Aorta (tissue), 5 donors: ENCODE measurements at places on chromosomes 2 and 18. TPM values are rescaled to one million over a fixed set of nuclear protein-coding genes. Genes with fewer than 3 reads are reported as not detected.

ABCG5 gene
- polyA plus RNA-seq: not detected

DNA sequence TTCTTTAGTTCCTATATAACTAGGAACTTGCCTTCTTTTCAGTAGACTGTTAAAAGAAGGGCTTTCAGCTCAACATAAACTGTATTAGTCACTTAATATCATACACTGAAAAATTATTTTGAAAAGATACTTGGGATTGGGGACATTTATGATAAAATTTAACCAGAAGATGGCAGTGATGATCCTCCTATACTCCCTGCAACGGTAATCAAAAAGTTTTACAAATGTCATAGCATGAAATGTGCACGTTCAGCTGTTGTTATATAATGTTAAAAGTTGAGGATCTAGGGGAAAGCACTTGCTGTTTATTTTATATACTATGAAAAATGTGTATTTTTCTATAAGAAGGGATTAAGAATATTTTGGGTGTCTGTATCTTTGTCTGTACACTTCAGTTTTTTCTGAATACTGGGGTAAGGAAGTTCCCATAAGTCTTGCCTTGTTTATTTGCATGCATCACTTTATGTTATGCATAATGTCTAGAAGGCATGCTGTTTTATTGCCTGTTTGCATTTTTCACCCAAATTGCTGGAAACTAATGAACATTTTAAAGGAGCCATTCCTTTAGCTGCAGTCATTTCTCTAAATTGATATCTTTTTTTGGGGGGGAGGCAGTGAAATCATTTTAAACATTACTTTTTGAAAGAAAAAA, 19.0 kb downstream of the DYNC1I2 start:
- no peak for DNase-seq

GRCh38 chr2:218831378-218831990, at the start of gene PRKAG3:
TSS of gene PRKAG3 (minus strand) at chr2:218831803.
- DNase-seq: peak; percentile 88

GRCh38 chr2:39517622-39518021, 80.5 kb upstream of the MAP4K3 start:
- no peak for DNase-seq

DNA sequence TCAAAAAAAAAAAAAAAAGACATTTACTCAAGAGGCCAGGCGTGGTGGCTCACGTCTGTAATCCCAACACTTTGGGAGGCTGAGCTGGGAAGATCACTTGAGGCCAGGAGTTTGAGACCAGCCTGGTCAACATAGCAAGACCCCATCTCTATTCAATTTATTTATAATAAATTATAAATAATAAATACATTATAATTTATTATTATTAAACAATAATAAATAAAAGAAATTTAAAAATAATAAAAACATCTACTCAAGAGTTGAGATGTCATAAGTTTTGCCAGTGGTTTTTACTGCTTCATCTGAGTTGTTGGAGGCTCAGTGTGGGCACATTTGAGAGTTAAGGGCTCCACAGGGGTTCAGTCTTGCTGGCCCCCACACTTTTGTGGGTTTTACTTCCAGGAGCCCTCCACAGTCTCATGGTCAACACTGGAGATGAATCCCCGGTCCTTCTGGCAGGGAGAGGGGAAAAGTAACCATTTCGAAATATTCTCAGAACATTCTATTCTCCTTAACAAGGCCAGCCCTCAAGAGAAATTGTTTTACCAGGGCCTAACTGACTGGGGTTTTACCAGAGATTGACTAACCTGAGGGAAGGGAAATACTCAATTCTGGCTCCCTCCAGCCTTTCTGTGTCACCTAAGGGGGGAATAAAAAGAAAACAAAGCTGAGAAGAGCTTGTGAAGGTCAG, 51.6 kb upstream of the NCOA1 start:
- no peak for DNase-seq

DNA sequence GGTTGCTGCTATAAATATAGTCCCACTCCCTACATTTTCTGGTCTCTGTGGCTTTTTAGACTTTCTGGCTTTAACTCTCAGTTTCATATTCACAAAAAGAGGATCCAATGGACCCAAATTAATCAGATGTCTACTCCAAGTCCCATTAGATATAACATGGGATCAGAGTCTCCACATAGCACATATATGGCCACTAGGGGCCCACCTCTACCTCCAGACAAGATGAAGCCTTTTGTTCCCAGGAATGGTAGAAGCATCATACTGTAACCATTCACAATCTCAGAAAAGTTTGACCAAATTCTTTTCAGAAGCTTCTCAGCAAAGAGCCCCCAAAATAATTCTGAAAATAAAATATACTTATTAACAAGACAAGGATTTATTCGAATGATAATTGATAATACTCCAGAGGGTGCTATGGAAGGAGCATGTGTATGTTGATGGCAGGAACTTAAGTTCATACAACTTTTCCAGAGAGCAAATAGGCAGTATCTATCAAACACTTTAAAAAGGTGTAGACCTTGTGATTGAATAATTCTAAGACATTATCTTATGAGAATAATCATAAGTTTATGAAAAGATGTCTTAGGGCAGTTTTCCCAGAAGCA, 382.3 kb upstream of the CRIM1 start:
- no peak for DNase-seq

- DNase-seq: peak; percentile 26
These were observed 14.2 kb downstream of the ESPNL start for GRCh38 chr2:238114331-238114841.
